ENCODE measurements at places on chromosomes 11 and 22. TPM values are rescaled to one million over a fixed set of nuclear protein-coding genes. Genes with fewer than 3 reads are reported as not detected.

LSP1 gene
- 2.8 TPM for total RNA-seq

RCOR2 gene
- 10.8 TPM for total RNA-seq

OR2D2 gene
- 2.1 TPM for total RNA-seq

HBG1 gene
- total RNA-seq = not detected

ART1 gene
- 0.79 TPM for total RNA-seq

ASPHD2 gene
- total RNA-seq = 14.2 TPM

MFRP gene
- total RNA-seq = not detected

SEPTIN3 gene
- total RNA-seq = 312 TPM

FAM180B gene
- not detected for total RNA-seq

C11orf68 gene
- total RNA-seq = 80.2 TPM

HTR3A gene
- 0.55 TPM for total RNA-seq

PKDREJ gene
- 0.07 TPM for total RNA-seq

- peak; percentile 77 for DNase-seq
These were observed 163.4 kb upstream of the NCAM1 start for GRCh38 chr11:112797648-112798293.

DNA sequence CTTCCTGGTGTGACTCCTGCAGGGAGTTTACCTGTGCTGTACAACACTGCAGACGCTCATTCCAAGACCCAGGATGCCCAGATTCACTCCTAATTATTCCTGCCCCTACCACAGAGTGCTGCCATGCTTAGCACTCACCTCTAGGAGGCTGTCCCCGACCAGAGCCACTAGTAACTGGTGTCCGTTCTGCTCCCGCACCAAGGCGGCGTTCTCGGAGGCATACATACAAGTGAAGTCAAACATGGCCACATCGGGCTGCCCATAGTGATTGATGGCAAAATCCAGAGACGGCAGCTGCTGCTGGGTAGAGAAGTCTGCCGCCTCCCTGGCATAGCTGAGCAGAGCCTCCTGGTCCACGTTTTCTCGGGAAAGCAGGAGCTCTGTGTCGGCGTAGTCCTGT, 122.3 kb upstream of the BID start:
- DNase-seq = peak; percentile 76

- no peak for DNase-seq
These were observed 7.4 kb downstream of the HIRA start for GRCh38 chr22:19424186-19424500.

- no peak for DNase-seq
These were observed 71.3 kb downstream of the ATXN10 start for GRCh38 chr22:45742866-45743450.

DNA sequence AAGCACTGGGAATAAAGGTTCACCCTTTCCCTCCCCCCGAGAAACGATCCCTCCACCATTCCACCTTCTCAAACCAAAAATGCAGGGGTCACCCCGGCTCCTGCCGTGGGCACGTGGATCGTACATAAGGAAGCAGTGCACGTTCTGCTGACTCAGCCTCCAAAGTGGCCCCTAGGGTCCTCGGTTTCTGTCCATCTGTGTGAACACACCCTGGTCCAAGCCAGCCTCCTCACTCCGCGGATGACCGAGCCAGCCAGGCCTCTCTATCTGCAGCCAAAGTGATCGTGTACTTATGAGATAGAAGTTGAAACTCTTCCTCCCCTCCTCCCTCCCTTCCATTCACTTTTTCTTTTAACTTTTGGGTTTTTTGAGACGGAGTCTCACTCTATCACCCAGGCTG, 16.2 kb downstream of the C11orf24 start:
- DNase-seq = no peak

GRCh38 chr11:65586676-65587075, 8.9 kb downstream of the KCNK7 start:
- no peak for DNase-seq

DNA sequence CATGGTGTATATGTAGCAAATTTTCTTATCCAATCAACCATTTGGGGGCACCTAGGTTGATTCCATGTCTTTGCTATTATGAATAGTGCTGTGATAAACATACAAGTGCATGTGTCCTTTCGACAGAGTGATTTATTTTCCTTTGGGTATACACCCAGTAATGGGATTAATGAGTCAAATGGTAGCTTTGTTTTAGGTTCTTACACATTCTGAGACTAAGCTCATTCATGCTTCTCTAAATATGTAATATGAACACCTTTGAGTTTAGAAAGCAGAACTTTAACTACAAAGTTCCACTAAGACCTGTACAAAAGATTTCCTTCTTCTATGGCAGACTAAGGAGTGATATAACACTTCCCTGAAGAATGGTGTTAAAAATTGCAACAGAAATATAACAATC, 627.0 kb downstream of the KCNA4 start:
- no peak for DNase-seq

GRCh38 chr11:23755769-23756168, 741.1 kb upstream of the LUZP2 start:
- DNase-seq = no peak

GRCh38 chr11:79381036-79381435, 59.8 kb downstream of the TENM4 start:
- DNase-seq = no peak

DNA sequence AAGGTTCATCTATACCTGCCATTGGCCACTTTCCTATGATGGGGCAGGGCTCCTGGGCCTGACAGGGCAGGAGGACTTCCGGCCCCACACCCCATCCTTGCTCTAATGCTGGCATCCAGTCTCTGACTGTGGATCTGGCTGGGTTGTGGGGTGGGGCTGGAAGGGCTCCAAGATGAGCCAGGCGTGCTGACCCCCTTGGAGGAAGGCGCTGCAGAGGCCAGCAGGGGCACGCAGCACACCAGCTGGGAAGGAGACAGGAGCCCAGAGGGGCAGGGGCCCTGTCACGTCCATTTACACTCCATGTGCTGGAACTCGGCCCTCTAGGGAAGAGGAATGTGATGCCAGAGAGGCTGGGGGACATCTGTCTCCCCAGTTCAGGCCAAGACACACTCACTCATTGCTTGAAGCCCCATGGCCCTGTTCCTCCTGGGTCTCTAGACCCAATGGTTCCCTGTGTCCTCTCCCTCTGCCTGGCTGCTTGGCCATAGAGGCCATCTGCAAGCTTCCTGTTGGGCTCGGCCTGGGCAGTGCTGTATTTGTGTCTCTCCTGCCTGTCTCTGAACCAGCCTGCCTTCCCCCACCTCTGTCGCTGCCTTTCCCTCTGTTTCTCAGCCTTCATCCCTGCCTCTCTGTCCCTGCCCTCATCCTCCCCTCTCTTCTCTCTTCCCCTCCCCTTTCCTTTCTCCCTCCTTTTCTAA, 67.5 kb upstream of the NECTIN1 start:
- no peak for DNase-seq

- no peak for DNase-seq
These were observed 90.8 kb upstream of the HSD17B12 start for GRCh38 chr11:43589601-43590250.

DNA sequence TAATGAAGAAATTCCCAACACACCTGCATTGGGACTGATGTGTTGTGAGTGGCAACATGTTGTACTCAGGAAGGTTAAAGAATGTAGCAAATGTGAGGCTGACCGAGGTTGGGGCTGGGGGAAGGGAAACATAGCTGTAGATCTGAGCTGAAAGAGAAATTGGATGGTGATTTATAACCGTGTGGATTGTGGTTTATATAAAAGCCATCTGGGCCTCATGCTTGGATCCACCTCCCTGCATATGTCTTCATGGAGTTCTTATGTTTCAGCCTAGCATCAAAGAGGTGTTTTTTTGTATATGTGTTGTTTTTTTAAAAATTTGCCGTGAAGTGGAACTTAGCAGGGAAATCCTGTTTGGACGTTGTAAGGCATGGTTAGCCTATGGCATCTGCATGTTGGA, 141.3 kb downstream of the NAV2 start:
- DNase-seq = no peak

GRCh38 chr11:9787981-9788521, 124.2 kb downstream of the SWAP70 start:
- no peak for DNase-seq
